T-helper 2 cell (primary cell): ENCODE measurements at places on chromosomes 2 and 18.

- no peak for DNase-seq
These were observed 9.2 kb upstream of the PAIP2B start for GRCh38 chr2:71235930-71236587.

DNA sequence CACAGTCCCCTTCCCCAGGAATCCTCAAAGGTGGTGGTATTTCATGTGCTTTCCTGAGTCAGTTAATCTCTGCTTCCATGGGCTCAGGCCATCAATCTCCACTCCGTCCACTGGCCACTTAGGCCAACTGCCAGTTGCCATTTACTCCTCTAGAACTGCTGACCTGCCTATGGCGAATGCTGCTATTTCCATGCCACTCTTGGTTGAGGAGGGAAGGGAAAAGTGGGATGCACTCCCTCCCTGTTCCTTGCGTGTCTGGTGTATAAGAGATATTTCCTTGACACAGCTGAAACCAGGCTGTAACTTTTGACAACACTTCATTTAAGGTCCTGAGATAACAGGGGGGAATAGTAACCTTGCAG, 261.5 kb downstream of the MREG start:
- DNase-seq = no peak

DNA sequence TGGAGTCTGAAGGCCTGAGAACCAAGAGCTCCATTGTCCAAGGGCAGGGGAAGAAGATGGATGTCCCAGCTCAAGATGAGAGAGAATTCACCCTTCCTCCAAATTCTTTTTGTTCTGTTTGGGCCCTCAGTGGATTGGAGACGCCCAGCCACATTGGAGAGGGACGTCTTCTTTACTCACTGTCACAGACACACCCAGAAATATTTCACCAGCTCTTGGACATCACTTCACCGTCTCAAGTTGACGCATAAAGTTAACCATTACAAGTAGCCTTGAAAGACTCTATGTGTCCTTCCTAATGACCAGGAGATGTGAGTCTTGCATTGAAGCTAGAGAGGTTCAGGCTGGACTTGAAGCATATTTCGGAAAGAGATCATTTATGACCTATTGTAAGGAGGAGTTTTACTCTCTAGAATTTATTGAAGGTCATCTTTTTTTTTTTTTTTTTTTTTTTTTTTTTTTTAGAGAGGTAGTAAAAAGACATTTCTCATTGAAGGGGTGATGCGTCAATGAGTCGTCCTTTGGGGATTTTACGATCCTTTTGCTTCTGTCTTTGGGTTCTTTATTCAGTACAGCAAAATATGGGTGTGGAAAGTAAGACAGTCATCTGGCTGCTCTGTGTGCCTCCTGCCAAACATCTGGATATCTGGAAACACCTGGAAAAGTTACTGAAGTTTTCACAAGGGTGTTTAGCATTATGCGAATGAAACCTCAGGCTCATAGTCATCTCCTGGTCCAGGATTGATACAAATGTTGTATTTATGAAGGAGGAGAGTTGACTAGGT, 118.1 kb downstream of the PRPF40A start:
- no peak for DNase-seq

GRCh38 chr18:63302220-63302619, 17.3 kb downstream of the BCL2 start:
- DNase-seq = no peak

DNA sequence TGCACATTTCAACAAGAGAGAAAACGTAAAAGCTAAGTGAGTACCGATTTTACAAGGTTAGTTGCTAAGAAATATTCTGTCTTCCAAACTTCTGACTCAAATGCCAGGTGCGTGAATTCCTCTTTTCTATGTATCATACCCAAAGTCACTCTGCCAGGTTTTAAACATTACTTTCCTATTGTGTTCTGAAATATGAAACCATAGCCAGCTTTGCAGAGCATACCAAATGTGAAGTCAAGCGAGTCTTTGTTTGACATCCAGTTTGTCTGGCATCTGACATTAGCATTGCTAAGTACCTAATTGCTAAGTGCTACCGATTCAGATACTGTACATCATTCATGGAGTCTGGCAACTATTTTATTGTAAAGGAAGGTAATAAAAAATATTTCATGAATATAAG, 321.9 kb upstream of the GALNT5 start:
- DNase-seq = no peak

DNA sequence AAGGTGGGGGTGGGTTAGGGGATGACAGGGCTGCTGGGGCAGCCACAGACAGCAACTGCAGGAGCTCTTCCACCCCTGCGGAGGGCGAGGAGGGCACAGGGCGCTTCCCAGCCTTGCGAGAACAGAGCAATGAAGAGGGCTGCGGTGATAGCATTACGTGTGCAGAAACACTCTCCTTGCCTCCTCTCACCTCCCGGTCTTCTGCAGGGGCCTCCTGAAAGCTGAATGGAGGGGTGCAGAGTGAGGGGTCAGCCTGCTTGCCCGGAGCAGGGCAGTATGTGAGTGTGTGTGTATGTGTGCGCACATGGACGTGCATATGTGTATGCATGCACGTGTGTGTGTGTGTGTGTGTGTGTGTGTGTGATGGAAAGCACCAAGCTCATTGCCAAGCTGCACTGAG, 29.5 kb upstream of the IL1R2 start:
- DNase-seq = no peak

- no peak for DNase-seq
These were observed 404.4 kb downstream of the SOCS6 start for GRCh38 chr18:70693246-70693645.

- no peak for DNase-seq
These were observed 123.5 kb downstream of the CABLES1 start for GRCh38 chr18:23258566-23259469.

DNA sequence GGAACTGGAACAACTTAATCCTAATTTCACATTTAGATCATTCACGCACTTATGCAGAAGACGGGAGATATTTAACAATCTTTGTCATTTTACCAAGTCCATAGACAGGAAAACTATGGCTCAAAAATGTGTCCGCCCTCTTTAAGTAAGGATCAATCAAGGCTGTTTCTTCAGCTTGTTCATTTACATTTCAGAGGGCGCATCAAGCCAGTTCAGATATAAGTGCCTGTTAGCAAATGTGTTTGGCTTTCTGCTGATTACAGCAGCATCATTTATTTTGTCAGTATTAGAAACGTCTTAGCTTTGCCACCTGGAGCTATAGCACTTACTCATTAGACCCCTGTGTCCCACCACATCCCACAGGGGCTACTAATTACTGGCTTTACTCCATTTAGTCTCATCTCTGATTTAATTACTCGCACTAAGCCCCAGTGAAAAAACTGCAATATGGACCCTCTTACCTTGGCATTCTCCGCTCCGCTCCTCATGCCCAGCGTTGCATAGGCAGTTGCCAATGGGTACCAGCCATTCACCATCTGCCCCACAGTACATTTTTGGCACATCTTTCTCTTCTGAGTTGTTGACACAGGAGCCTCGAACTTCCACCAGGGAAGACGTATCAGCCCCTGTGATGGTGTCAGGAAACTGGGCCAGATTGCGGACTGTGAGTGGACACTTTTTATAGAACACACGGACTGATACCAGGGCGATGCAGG, 8.7 kb downstream of the EPHA4 start:
- no peak for DNase-seq

DNA sequence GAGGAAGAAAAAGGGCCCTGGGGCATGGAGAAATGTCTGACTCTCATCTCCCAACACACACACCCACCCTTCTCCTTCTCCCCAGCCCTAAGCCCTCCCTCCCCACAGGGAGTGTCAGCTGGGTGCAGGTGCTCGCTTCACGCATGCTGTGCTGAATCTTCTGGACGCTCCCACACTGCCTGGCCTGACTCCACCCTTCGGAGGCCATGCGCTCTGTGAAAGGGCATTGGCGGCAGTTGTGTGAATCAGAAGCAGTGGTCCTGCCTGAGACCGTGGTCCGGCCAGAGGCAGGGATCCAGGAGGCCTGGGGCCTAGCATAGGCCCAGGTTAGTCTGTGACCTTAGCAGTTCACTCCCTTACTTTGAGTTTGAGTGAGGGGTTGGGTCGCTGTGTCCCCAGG, 57.1 kb downstream of the LONRF2 start:
- no peak for DNase-seq
